Ovary (tissue), 10 donors: ENCODE measurements at places on chromosomes 13 and 19.

- no peak for DNase-seq
Measured at GRCh38 chr13:58908019-58908679, 1255.6 kb downstream of the DIAPH3 start.

- DNase-seq: no peak
Measured at GRCh38 chr13:113407103-113407530, 43.2 kb upstream of the GRTP1 start.

DNA sequence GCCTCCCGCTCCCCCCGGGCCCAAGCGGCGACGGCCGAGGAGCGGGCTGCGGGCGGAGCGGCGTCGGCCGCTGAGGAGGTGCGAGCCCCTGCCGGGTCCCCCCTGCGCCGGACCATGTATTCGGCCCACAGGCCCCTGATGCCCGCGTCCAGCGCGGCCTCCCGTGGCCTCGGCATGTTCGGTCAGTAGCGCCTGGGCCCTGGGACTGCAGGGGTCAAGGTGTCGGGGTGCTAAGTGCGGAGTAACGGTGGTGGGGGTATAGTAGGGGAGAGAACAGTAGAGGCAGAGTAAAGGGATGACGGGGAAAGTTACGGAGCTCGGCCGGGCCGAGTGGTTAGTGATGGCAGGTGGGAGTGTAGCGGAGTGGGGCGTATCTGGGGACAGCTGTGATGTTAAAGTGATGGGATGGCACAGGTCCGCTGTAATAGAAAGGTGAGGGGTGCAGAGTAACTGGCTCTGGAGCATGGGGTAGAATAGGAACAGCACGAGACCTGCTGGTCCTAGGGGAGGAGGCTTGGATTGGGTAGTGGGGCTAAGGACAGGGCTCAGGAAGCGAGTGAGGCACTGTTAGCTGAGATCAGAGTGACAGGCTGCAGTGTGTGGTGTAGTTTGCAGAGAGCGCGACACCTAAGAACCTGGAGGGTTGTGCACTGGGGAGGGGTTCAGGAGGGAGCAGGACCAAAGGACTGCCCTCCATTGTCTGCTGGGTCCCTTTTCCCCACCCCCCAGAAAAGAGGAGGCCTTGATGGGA lies 15.7 kb downstream of the CIC start:
- DNase-seq: peak; percentile 69

DNA sequence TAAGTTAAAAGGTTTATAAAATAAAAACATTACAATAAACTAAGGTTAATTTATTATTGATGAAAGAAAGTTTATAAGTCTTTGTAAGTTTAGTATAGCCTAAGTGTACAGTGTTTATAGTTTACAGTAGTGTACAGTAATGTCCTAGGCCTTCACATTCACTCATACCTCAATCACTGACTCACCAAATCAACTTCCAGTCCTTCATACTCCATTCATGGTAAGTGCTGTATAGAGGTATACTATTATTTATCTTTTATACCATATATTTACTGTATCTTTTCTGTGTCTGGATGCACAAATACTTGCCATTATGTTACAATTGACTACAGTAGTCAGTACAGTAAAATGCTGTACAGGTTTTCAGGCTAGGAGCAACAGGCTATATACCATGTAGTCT lies 490.0 kb downstream of the GPC6 start:
- no peak for DNase-seq

DNA sequence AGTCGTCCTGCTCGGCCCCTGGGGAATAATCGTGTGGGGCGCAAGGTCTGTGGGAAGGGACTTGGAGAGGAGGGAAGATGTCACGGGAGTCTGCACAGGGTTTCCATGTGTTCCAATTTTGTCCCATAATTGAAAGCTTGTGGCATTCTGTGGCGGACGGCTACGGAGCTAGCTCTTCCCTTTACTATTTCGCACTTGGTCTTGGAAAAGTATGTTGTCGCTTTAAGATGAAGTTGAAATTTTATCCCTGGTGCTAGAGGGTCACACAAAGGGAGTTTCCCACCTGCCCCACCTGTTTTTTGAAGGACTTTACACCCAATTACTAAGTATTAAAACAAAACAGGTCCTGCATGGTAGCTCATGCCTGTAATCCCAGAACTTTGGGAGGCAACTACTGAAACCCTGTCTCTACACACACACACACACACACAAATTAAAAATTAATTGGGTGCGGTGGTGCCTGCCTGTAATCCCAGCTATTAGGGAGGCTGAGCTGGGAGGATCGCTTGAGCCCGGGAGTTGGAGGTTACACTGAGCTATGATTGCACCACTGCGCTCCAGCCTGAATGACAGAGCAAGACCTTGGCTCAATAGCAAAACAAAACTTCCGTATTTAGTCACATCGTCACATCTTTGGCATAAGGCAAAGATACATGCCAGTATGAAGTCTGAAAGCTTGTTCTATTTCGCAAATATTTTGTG lies 967 bp upstream of the TPT1 start:
- no peak for DNase-seq

DNA sequence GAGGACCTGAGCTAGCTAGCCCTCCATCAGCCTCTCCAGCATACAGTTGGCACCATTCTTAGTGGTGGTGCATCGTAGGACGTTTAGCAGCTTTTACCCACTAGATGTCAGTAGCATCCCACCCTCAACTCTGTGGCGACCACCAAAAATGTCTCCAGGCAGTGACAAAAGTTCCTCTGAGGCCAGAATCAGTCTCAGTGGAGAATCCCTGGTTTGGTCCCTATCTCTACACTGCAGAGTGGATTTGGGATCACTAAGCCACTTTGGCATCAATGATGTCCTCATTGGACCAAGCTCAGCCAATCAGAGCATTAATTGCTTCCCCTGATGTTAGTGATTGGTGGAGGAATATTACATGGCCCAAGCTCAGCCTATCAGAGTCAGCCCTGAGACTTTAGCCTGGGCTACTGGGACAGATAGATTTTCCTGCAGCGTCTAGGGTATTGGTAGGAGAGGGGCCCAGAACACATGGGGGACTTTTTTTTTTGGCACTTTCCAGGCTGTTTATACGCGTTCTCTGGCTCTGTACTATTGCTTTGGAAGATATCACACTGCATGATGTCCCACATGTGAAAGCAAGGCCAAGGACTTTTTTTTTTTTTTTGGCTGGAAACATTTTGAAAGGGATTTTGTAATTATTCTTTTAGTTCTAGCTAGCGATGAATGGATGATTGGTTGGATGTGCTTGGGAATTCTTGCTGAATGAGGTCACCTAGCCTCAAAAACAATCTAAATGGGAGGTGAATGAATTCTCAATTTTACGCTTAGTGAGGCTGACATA lies 7.0 kb downstream of the TMEM221 start:
- DNase-seq: no peak

DNA sequence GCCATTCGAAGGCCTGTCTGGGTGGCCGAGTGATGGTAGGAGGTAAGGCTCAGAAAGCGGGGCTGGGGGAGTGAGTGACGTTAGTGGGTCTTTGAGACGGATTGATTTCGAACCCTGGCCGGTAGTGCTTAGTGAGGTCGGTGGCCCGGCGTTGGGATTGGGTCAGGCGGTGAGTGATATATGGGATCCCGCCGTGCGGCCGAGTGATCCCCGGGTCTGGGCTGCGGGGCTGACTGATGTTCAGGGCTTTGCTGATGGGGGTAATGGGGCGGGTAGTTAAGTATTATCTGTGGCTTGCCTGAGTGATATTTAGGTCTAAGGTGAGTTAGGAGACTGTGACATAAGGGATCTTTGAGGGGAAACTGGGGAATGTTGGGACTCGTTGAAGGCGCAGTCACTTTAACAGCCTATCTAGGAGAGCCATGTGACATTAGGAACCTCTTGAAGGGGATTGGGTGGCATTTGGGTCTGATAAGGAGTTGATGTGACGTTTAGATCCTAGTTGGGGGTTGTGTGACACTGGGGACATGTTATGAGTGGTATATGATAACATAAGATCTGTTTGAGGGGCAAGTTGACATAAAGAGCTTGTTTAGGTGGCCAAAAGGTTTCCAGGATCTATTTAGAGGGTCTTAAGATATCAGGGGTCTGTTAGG lies 543 bp downstream of the PSMC4 start:
- no peak for DNase-seq

GRCh38 chr13:64471916-64472315 lies 2758.2 kb downstream of the PCDH9 start:
- DNase-seq: no peak

GRCh38 chr19:20357921-20358320 lies 190.9 kb downstream of the ZNF486 start:
- DNase-seq: no peak

DNA sequence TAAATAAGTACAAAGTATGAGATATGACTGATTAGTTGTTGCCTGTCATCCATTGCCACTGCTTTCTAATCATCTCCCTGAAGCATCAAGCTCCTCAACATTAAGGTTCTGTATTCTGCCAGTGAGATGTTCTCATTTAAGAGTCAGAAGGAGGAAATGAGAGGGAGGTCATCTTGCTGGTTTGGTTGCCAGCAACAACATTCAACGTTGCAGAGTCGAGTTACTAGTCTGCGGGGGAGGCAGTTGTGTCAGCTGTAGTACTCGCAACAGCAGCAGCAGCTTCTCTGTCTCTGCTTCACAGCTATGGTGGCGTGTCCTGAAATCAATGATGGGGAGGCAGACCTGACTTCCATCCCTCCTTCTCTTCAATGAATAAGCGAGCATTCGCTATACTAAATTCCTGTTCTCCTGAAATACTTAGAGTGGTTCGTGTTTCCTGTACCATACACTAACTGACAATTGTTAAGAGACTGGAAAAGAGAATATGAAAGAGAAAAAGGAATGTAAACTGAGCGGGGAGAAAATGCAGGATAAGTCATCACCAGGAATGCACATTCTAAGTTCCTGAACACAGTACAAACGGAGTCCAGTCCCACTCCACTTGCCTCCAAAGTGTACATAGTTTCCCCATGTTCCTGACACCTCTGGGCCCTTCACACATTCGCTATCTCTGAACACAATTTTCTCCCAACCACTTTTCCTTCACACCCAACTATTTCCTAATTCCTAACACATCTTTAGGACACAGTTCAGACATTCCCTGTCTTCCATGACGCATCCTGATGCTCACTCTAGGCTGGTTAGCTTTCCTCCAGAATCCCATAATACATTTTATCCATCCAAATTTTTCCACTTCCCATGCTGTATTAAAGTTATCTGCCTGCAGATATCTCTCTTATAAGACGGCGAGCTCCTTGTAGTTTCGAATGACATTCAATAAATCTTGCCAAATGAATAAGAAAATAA lies 263.0 kb downstream of the KLF12 start:
- no peak for DNase-seq

DNA sequence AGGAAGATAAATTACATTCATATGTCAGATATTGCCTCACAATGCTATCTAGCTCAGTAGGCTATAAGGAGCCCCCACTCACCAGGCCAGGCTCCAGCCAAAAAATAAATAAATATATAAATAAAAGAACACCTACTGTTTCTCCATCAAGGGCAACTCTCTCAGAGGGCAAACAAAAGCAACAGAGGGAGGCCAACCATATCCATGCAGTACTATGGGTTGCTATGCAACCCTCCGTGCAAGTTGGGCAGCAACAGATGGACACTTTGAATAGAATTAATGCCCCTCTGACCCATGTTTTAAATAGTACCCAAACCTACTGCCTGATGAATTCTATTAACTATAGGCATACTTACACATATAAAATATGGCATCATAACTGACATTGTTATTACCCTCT lies 279.8 kb upstream of the EDNRB start:
- no peak for DNase-seq

DNA sequence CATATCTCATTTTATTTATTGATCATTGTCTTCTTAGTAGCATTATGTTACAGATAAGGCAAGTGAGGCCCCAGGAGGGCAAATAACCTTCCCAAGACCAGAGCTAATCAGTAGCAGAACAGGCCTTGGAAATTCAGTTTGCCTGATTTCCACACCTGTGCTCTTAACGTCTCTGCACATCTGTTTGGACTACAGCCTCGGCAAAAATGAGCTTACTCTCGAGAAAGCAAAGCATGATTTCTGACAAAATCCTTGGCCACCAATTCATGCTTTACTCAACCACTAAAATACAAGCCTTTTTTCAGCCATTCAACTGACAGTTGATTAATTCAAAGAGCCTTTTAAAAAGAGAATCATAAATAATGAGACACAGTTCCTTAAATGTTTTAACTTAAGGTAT lies 309.3 kb upstream of the HTR2A start:
- no peak for DNase-seq

DNA sequence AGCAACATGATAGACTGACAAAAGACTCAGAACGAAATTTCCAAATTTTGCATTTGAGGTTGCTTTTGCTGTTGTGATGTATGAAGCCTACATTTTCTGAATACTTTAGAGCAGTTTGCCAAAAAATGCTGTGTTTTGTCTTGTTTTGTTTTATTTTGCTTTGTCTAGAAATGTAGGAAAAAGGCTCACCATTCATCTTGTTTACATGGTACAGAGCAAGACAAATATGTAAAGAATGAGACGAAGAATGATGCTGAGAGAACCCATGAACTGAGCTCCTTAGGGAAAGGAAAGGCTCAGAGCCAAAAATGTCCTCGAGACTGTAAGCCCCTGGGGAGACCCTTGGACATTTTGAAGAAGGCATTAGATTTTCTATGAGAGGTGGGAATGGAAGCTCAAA lies 6.8 kb upstream of the SPART start:
- no peak for DNase-seq

GRCh38 chr19:21566073-21566472 lies 60.7 kb downstream of the ZNF429 start:
- DNase-seq: no peak

DNA sequence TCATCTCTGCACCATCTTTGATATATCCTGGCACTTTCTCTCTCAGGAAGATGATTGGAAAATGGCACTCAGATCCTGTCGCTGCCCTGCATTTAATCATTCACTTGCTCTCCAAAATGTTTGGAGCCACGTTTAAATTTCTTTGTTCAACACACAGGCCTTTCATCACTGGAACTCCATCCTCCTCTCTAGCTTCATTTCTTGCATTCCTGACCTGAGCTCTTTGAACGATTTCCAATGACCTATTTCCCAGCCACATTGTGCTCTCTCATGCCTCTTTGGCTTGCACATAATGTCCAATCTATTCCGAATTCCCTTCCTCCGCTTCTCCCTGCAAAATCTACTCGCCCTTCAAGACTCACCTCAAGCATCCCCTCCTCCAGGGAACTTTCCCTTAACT lies 287.4 kb upstream of the NBEA start:
- DNase-seq: no peak

DNA sequence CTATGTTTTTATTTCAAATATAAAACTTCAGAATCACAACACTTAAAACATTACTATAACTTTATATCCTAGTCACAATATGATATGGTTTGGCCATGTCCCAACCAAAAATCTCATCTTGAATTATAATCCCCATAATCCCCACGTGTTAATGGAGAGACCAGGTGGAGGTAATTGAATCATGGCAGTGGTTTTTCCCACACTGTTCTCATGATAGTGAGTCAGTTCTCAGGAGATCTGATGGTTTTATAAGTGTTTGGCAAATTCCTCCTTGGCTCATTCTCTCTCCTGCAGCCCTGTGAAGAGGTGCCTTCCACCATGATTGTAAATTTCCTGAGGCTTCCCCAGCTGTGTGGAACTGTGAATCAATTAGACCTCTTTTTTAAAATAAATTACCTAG lies 307.6 kb downstream of the SPRY2 start:
- DNase-seq: no peak

- no peak for DNase-seq
Measured at GRCh38 chr13:110214637-110215036, 92.3 kb downstream of the COL4A1 start.
